NK-92 treated with Interleukin-12 subunit alpha and Interleukin-12 subunit beta, amount 100 ng/mL, for 24 hours (cell line): ENCODE measurements at places on chromosomes 7 and 10.

- DNase-seq, result no peak
Observed at GRCh38 chr7:43764039-43764761, 5.7 kb downstream of the BLVRA start.

DNA sequence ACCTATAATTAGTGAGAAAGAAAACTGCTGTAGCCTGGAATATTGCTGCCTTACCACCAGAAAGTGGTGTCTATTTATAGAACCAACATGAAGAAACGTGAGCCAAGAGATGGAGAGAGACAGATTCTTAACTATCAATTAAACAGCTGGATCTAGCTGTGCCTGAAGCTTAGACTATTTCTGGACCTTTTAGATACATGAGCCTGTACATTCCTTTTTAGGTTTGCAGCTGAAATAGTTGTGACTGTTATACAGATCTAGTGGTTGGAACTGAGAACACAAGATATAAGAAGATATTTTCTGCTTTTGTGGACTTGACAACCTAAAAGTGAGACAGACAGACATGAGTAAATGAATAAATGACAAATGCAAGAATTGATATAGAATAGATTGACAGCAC is 73.4 kb downstream of the CDK14 start:
- no peak for DNase-seq

DNA sequence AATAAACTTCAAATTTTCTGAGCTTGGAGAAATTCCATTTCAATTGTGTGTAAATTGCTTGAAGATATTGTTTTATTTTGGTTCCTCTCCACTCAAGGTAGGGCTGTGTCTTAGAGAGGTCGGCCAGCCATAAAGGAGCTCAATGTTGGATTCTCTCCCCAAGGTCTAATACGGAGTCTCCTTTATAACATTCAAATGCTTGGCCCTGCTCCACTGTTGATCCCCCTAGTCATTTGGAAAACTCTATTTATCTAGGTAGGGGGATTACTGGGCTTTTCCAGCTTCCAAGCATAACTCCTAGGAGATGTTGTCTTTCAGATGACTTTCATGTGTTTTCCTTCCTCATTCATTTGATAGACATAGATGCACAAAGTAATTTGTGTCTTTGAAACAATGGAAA is 170.9 kb downstream of the LRMDA start:
- DNase-seq, result no peak

DNA sequence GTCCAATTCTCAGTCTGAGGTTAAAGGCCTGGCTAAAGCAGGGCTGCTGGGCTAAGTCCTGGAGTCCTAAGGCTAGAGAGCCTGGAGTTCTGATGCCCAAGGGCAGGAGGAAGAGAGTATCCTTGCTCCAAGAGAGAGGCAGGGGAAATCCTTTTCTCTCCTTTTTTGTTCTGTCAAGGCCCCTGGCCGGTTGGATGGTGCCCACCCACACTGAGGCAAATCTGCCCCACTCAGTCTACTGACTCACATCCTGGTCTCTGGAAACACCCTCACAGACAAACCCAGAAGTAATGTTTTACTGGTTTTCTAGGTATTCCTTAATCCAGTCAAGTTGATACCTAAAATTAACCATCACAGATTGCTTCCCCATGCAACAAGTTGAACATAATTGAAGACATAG is 23.0 kb downstream of the ZNF518A start:
- no peak for DNase-seq

DNA sequence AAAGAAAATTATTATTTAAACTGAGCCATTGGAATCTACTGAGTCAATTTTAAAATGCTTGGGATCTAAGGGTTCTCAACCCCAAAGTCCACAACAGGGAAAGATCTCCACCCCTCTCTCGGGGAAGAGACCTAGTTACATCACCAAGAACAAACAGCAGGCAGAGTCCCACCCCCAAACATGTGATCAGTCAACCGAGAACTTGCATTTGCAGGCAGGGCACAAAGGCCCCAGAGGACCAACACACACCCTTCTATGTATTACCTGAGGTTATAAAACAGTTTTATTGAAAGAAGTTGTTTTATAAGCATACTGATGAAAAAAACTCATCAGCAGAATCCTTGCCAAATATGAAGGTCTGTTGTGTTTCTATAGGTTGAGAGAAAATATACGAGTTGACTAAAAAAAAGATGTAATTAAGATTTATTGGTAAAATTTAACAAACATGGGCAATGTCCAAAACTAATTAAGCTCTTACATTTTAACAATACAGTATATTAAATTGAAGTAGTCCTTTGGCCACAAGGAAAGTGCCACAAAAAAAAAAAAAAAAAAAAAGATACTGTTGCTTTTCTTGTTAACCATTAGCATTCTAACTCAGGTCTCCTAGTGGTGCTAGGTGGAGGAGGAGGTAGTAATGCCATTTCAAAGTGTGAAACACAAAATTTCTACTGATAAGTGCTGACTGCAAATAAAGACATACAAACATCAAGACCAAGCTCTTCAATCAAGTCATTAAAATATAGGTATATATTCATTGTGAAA is 975 bp upstream of the USP54 start:
- DNase-seq, result no peak

GRCh38 chr10:110857265-110858171 is 14.2 kb upstream of the PDCD4 start:
- no peak for DNase-seq

GRCh38 chr10:80544316-80544953 is 6.7 kb downstream of the SH2D4B start:
- DNase-seq, result no peak
